Jurkat, Clone E6-1 (cell line): ENCODE measurements at places on chromosomes 1 and 21.

DNA sequence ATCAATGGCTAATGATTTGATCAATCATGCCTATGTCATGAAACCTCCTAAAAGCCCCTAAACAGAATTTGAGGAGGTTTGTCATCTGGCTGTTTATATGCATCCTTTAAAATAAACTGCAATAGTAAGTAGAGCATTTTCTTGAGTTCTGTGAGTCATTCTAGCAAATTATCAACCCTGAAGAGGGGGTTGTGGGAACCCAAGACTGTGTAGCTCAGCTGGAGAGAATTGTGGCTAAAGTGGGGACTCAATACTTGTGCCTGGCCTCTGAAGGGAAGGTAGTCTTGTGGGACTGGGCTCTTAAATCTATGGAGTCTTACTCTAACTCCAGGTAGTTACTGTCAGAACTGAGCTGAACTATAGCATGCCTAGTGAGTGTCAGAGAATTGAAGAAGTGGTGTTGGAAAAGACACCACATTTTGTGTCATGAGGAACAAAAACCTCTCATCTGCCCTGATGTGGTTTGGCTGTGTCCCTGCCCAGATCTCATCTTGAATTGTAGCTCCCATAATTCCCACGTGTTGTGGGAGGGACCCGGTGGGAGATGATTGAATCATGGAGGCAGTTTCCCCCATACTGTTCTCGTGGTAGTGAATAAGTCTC, 402.4 kb downstream of the USH2A start:
- no peak for DNase-seq

GRCh38 chr1:185566995-185567394, 167.2 kb upstream of the HMCN1 start:
- DNase-seq, result peak; percentile 80

GRCh38 chr1:8339203-8339600, 21.3 kb downstream of the SLC45A1 start:
- no peak for DNase-seq

GRCh38 chr1:173414136-173414535, 63.0 kb upstream of the PRDX6 start:
- no peak for DNase-seq

GRCh38 chr21:38392661-38393060, 105.6 kb downstream of the ERG start:
- no peak for DNase-seq

GRCh38 chr1:3564921-3565831, 46.1 kb downstream of the MEGF6 start:
- peak; percentile 12 for DNase-seq
